ENCODE measurements at places on chromosomes 16 and 17.

DNA sequence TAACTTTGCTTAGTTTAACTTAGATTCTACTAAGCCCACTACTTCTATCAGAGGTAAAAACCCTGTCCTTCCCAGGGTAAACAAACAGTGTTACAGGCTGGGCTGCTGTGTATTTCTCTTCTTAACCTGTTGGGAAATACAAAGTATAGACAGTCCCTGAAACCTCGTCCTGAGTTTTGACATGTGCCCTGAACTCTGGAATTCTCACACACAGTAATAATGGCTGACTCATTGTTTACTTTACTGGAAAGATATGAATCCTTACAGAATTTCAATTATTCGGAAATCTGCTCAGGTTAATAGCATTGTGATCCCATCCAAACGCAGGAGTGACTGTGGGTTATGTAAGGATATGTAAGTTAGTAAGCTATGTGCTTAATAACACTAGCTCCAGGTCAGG is 199.1 kb downstream of the TMEM114 start:
- no peak for DNase-seq

- DNase-seq, result no peak
Measured at GRCh38 chr17:307295-307691, 45.3 kb downstream of the RPH3AL start.

DNA sequence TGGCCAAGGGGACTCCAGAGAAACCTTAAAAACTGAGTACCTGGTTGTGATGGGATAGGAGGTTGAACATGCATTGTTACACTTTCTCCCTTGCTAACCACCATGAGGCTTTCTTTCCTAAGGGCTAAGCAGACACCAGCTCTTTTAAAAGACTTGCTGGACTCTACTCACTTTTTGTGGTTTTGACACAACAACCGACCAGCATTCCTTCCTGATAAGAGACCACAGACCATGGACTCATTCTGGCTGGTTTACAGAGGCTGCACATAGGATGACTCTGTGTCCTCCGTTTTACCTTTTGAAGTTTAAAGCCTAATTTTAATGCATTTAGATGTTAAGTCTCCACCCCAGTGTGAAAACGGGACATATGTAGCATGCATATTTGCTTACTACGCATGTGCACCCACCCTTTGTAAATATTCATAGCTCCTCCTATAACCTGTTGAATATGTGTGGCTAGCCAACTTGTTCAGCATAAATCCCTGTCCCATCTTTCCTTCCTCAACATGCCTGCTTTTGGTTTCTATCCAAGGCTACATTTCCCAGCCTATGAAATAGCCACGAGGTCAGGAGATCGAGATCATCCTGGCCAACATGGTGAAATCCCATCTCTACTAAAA is 475.9 kb downstream of the GRIN2A start:
- no peak for DNase-seq

- no peak for DNase-seq
Measured at GRCh38 chr16:10240854-10241613, 58.8 kb upstream of the GRIN2A start.

DNA sequence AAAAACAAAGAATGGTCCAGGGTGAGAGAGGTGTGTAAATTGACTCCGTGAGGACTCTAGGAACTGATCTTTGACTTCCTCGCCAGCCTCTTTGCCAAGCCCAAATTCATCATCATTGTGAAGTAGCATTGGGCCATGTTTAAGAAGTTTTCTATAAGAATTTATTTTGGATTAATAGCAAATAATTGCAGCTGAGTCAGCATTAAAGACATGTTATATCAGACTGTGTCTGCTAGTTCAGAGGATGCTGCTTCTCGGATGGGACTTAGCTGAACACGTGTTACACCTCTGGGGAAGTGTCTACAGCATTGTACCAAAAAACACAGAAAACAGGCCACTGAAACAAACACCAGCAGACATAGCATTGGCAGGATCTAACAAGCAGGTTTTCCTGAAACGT is 366.6 kb downstream of the CDH13 start:
- DNase-seq, result no peak

DNA sequence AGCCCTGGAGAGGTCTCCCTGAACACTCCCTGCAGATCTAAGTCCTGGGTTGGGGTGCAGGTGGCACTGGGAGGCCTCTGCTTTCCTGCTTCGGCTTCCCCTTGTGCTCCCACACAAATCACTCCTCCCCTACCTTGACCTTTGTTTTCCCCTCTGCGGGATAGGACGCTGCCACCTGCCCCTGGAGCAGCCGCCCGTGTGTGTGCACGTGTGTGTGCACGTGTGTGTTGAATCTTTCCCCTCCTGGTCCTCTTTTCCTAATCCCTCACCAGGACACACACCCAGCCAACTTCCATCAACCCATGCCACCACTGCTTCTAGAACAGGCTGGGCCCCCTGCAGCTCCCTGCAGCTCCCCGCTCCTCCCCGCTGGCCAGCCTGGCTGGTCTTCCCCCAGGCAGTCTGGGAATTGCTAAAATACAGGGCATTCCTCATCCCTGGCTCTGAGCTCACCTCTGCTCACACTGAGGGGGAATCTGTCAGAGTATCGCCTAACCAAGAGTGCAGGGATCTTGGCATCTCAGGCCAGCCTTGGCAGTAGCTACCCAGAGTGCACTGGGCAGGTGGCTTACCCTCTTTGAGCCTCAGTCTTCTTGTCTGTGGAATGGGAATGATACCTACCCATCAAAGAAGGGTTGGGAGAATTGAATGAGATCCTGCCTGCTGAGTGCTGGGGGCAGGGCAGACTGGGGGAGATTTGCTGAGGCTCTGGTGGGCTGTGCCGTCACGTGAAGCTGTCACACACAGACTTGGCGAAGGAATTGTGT is 198.5 kb downstream of the NTN1 start:
- no peak for DNase-seq

- DNase-seq, result no peak
Measured at GRCh38 chr16:82694239-82694874, 67.6 kb downstream of the CDH13 start.

DNA sequence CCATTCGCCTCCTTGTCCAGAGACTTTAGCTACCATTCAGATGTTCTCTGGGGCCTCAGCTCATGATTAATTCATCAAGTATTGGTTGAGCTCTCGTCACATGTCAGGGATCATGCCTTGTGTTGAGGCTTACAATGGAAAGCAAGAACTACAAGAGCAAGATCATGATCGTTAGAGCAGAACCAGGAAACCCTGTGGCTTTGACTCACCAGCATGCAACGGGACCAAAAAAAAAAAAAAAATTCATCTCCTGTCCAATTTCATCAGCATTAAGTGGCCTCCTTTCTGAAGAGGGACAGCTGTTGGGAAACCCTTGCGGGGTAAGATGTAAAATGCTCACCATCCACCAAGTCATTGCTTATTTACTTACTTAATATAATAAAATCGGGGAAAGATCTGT is 12.1 kb upstream of the USP10 start:
- DNase-seq, result no peak

GRCh38 chr16:84370723-84371552 is 2.6 kb downstream of the ATP2C2 start:
- no peak for DNase-seq

DNA sequence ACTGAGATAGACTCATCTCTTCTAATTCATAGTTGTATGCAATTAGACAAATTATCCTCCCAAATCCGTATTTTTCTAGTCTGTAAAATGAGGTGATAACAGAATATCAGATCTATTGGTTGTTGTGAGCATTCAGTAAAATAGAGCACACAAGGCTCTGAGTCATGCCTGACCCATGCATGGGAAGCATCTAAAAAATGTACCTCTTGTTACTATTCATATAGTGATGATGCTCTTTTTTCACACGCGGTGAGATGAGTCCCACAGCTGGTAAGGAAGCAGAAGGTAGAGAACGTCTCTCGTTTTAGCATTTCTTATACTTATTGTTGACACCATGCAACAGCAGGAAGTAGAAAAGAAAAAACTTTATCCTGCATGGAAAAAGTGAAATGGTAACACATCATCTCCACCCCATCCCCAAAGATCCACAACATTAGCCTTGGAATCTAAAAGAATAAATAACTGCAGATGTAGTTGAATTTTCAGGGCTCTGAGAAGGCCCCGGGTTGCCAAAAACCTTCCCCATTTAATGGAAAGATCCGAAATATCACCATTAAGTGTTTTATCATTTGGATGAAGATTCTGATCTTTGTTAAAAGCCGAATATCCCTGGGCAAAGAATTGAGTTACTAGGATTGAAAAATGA is 215.6 kb downstream of the TMEM114 start:
- DNase-seq, result no peak

DNA sequence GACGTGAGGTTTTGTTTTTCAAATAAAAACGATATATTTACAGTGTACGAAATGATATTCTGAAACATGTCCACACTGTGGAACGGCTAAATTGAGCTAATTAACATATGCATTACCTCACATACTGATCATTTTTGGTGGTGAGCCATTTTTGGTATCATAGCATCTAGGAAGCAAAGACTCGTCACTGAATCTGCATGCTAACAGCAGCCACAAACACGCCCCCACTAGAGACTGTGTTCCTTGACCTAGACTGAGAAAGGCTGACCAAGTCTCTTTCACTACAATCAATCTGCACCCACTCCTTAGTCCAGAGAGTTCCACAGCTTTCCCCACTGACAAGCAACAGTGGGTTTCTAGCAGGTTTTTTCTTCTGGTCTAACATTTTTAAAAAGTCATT is 29.5 kb downstream of the NPLOC4 start:
- no peak for DNase-seq

DNA sequence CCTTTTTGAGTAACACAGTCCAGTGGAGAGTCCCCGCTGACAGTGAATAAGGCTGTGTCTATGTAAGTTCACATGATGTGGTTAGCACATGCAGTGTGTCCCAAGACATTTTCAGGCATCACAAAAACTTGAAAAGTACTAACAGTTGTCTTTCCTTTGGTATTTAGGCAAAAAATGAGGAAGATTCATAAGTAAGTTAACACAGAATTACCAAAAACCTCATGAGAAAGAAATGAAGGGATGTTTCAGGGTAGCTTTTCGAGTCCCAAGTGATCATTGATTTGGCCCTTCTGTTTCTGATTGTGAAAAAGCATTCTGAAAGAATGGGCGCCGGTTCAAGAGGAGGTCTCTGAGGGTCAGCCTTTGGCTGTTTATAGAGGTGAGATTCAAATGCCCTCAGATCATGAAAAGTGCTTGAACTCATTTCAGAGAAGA is 529 bp upstream of the ASPA start:
- DNase-seq, result no peak

GRCh38 chr17:42274253-42274542 is 2.0 kb downstream of the STAT5B start:
- DNase-seq, result no peak

GRCh38 chr16:53840456-53840855 is 136.5 kb downstream of the FTO start:
- no peak for DNase-seq

- no peak for DNase-seq
Measured at GRCh38 chr17:57902800-57903759, 52.1 kb downstream of the CUEDC1 start.

DNA sequence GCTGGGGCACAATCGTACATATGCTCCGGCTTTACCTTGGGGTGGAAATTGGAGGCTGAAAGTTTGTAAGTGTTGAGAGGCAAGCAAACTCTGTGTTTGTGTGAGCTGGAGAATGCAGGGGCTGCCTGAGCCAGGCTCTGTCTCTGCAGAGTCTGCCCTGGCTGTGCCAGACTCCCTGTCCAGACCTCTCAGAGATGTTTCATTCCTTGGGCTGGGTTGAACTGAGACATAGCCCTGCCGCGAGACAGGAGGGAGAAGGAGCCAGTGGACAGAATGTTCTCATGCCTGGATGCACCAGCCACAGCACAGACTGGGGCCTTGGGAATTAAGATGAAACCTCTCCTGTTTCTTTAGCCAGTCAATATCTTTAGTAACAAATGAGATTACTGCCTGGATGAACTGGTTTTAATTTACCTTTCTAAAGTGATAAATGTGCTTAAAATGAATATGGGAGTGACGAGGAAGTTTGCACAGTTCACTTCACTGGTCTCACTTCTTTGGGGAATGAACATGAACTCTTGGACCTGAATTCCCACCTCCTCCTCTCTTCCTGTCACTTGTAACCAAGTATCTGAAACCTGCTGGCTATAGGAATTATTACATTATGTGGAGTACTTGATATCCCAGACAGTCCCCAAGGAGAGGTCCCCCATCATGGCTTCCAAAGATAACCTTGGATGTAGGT is 40.1 kb downstream of the YPEL2 start:
- DNase-seq, result no peak

DNA sequence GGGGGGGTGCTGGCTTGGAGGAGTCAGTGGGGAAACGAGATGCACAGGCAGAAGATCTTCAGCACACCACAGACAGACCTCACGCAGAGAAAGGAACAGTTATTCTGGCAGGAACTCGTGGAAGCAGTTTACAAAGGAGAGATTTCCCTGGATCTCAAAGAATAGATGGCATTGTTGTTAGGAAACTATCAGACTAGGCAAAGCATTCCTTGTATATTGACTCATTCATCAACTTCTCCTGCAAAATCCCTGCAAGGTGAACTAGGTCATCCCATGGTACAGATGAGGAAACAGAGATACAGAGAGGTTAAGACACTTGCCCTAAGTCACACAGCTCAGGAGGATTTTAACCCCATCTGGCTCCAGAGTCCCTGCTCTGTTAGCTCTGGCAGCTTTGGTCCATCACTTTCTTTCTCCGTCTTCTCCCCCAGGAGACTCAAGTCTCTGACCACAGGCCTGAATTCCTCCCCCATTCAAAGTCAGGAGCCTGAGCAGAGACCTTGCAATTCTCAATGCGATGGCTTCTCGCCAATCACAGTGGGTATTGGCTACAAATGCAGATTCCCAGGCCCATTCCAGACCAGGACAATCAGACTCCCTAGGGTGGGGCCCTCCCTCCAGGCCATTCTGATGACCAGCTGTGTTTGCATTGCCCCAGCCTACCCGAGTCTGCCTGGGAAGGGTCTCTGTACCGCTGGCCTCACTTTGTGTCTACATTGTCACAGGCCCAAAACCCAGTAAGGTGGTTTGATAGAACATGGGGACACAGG is 56.4 kb downstream of the LITAF start:
- no peak for DNase-seq

GRCh38 chr16:84737192-84738011 is 37.6 kb downstream of the USP10 start:
- no peak for DNase-seq

GRCh38 chr16:81817296-81817695 is 38.2 kb downstream of the PLCG2 start:
- no peak for DNase-seq

DNA sequence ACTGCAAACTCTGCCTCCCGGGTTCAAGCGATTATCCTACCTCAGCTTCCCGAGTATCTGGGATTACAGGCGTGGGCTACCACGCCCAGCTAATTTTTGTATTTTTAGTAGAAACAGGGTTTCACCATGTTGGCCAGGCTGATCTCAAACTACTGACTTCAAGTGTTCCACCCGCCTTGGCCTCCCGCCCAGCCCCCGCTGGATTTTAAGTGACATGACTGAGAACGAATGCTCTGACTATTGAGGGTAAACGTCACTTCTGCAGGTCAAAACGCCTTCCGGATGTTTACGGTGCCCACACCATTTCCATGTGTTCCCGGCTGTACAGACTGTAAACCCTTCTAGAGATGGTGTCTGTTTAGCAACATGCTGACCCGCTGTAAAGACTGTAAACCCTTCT is 22.8 kb downstream of the PITPNA start:
- no peak for DNase-seq

- no peak for DNase-seq
Measured at GRCh38 chr16:16956376-16956775, 514.4 kb downstream of the XYLT1 start.

- no peak for DNase-seq
Measured at GRCh38 chr17:48301002-48301401, 129.0 kb downstream of the SKAP1 start.
